ENCODE measurements at places on chromosomes 1 and 21. TPM values are rescaled to one million over a fixed set of nuclear protein-coding genes. Genes with fewer than 3 reads are reported as not detected.

- peak; percentile 28 for DNase-seq
Measured at GRCh38 chr1:12314333-12314903, 84.6 kb downstream of the VPS13D start.

The CRYAA gene
- polyA plus RNA-seq, result not detected

- DNase-seq, result peak; percentile 55
Measured at GRCh38 chr1:20666804-20667203, 5.6 kb upstream of the DDOST start.

DNA sequence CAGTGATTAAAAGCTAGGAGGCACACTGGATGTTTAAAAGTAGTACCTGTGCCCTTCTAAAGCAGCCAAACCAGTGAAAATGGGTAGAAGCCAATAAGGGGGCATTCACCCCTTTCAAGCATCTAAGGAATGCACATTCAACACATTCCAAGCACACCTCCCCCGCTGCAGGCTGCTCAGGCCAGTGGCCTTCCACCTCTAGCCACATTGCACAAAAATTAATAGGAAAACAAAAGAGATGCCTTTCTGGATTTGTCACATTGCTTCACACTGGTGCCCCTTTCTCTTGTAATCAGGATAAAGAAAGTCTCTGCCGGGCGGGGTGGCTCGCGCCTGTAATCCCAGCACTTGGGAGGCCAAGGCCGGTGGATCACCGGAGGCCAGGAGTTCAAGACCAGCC is 834.0 kb downstream of the USP25 start:
- no peak for DNase-seq

- no peak for DNase-seq
Measured at GRCh38 chr21:41671859-41672542, 94.9 kb downstream of the RIPK4 start.

- no peak for DNase-seq
Measured at GRCh38 chr1:209876078-209876800, 48.5 kb downstream of the UTP25 start.

DNA sequence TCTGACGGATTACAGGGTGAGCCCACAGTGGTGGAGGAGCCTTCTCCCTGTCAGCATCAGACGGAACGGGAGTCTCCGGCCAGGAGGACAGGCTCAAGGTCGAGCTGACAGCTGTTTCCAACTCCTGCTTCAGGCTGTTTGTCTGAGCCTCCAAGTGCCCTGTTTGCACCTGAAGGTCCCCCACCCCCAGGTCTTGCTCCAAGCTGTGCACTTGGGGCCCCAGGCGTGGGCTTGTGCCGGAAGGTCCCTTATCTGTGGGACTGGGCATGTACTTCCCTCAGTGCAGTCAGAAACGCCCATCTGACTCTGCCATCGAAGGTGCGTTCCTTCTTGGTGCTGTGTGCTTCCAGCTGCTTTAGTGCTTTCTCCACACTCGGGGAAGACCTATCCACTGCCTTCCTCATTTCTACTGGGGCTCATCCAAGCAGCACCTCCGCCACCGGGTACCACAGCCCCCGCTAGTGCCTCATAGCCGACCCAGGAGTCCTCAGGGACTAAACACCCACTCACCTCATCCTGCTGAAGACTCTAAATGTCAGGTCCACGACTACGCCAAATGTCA is 29.5 kb upstream of the CR2 start:
- DNase-seq, result no peak

DNA sequence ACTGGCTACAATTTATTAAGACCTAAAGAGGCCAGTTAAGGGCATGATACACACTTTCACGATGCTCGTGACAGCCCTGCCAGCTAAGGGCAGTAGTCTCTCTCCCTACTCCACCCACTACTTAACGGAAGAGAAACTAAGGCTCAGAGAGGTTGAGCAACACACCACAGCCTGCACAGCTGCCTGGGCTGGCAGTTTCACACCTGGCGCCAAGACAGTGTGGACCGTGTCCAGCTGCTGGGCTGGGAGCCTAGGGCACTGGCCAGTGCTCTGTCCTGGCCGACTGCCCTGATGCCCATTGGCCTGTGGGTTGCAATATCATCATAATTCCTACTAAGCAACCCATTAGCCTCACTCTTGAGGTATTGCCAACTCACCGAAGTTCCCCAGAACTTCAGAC is 27.6 kb downstream of the TENT5C start:
- DNase-seq, result no peak

The NBPF6 gene
- polyA plus RNA-seq, result not detected

DNA sequence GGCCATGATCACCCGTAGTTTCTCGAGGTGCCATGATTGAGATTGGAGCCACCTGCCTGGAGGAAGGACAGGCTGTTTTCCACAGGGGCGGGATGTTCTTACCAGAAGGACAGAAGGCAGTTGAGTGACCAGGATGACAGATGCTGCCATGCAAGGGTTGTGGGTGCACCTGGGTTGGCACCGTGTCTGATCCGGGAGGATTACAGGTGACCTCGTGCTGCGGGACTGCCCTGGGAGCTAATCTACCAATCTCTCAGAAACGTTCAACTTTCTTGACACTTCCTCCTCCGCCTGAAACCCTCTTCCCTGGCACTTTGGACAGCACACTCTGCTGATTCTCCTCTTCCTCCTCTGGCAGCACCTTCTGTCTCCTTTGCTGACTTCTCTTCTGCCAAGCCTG is 13.8 kb upstream of the SLC6A9 start:
- DNase-seq, result no peak

GRCh38 chr1:101653482-101653946 is 343.2 kb downstream of the OLFM3 start:
- no peak for DNase-seq

DNA sequence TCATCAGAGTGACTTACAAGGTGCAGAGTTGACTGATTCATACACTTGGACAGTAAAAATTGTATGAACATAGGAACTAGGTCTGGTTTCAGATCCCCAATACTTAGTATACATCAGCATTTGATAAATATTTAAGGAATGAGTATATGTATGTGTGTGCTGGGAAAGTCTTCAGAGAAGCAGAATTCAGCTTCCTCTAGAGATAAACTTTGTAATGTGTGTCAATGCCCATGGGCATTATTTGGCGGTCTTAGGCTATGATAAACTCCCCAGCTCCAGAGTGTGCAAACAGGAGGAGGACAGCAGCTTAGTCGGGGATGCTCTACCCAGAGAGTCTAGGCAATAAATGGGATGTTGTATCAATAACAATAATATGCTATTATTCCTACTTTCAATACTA is 2.9 kb upstream of the CAMK1G start:
- no peak for DNase-seq

The KCNT2 gene
- 0.56 TPM for polyA plus RNA-seq

DNA sequence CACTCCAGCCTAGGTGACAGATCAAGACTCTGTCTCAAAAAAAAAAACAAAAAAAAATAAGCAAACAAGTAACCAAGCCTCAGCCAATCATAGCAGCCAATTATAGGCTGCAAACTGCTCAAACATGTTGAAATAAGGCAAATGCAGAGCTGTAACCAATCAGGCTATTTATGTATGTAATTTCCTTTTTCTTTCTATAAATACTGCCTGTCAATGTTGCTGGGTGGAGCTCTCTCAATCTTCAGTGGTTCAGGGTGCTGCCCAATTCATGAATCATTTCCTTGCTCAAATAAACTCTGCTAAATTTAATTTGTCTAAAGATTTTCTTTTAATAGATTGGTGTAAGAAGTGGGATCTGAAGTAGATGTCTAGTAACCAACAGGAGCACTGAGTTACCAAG is 11.6 kb upstream of the CD1D start:
- no peak for DNase-seq

- DNase-seq, result no peak
Measured at GRCh38 chr1:234768569-234769283, 158.7 kb upstream of the IRF2BP2 start.

The HMCN1 gene
- 59.5 TPM for polyA plus RNA-seq

DNA sequence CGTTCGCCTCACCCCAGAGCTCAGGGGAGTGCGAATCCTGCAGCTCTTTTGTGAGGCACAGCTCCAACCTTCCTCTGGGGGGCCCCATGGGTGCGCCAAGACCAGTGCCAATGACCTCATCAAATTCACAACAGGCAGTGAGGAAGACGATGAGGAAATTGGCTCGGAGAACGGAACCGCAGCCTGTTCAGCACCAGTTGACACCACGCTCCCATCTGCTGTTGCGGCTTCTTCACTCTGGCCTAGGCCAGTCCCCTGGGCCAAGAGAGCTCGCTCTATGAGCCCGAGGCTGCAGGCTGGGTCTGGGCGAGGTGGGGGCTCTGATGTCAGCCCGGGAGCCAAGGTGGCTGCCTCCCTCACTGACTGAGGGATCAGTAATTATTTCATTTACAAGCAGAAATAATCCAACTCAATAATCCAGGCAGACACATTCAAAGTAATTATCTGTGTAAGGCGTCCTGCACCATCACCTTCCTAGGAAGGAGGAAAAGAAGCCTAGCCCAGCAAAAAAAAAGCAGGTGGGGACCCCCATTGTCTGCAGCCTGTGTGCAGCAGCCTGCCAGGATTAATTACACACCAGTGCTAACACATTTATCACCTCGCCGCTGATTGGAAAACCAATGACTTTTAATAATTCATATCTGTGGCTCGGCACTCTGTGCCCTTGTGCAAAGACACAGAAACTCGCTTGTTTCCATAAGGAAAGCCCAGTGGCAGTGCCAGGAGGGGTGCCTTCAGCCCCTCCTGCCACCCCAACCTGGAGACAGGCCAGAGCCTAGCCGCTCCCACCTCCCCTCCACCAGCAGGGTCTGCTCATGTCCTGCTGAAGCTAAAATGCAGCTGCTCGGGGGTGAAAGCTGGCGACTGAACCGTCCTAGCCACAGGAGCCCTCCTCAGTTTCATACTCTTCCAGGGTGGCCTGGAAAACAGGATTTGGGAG is 1.9 kb downstream of the PLEKHA6 start:
- peak; percentile 70 for DNase-seq

DNA sequence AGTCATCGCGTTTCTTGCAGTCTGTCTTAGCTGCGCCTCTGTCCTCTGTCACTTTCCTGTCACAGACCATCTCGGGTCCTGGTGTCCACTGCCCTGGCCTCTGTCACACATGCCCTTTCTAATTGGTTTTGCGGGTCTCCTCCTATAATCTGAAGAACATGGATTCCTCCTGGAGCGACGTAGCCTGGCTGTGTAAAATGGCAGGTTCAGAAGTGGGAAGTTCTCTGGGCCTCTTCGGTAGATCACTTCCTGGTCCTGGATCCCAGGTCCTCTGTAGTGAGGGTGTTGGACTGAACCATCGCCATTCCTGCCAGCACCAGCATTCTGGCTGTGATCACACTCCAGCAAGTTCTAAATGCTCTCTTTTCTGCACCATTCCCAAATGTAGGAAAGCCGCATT is 857 bp downstream of the FAM3B start:
- DNase-seq, result no peak

The OR2M5 gene
- not detected for polyA plus RNA-seq

GRCh38 chr1:39348278-39348677 is 143.2 kb upstream of the BMP8A start:
- DNase-seq, result no peak

The VPS45 gene
- polyA plus RNA-seq, result 31.5 TPM

The LRRC8B gene
- polyA plus RNA-seq, result 3.7 TPM

- DNase-seq, result no peak
Measured at GRCh38 chr1:149844101-149844500, 55.3 kb upstream of the BOLA1 start.

- peak; percentile 37 for DNase-seq
Measured at GRCh38 chr21:36694031-36694515, 4.8 kb upstream of the SIM2 start.

DNA sequence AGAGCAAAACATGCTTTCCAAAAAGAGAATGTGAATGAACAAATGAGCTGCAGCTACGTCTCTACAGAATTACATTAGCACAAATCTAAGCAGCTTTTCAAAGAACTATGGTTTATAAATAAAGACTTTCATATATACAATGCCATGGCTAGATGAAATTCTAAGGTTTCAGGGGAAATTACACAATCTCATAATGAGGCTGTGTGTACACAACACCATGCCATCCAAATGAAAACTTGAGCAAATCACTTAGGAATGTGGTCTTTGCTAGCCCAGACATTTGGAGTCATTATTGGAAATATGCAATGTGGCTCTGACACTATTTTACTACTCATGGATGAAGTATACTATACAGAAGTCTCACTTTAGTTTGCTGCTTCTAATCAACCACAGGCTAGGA is 37.5 kb downstream of the SPAG17 start:
- no peak for DNase-seq

- DNase-seq, result no peak
Measured at GRCh38 chr21:34276711-34277425, 86.9 kb upstream of the KCNE2 start.

The ADAMTS4 gene
- polyA plus RNA-seq, result 1.2 TPM

The GBP7 gene
- polyA plus RNA-seq, result not detected

The NBPF4 gene
- polyA plus RNA-seq, result not detected

The ETV3L gene
- not detected for polyA plus RNA-seq

DNA sequence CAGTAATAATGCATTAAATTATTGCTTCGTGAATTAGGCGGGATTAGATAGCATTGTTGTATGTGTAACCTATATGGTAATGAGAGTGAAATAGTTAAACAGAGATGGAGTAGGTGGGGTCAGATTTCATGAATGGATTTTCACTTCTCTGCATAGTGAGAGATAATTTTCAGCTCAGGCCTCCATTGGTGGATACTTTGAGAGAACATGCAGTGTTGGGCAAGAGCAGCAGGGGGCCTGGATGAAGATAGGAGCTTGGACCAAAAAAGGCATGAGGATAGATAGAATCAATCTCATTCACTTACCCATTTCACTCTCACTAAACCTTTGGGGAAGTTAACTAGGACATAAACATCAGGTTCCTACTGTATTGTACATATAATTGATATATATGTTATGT is 39.5 kb upstream of the C1orf87 start:
- DNase-seq, result no peak

- no peak for DNase-seq
Measured at GRCh38 chr1:205375835-205376545, 19.3 kb upstream of the KLHDC8A start.

- DNase-seq, result peak; percentile 16
Measured at GRCh38 chr1:43705982-43706597, 1.2 kb upstream of the ST3GAL3 start.

The OR2L2 gene
- polyA plus RNA-seq, result 0.03 TPM

DNA sequence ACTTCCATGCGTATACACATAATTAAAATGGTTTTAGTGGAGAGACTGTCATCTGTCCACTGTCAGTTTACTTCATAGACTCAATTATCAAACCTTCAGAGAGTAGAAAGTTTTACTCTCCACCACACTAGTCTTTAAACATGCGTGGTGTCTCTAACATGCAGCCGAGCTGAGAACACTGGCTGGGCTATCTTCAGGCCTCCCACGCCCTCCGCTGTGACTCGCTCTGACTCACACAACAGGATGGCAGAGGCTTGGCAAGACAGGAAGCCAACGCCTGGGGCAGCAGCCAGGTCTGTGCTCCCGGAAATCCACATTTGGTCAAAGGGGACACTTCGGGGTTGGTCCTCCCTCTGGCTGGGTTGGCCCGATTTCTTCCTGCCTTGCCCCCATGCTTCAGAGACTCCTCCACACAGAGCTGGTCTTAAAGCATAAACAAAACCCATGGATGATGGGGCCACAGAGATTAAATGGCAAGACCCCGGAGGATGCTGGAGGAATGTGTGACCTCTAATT is 22.7 kb upstream of the IFNGR2 start:
- DNase-seq, result no peak
